Stimulated activated CD4-positive, alpha-beta T cell treated with anti-CD3 and anti-CD28 coated beads, Interleukin-1b, Interleukin-23, amount 100 ng/mL, for 4 hours (primary cell): ENCODE measurements at places on chromosomes 5 and 9.

- DNase-seq: peak; percentile 34
These were observed 57.1 kb upstream of the ZBED3 start for GRCh38 chr5:77143998-77144836.

DNA sequence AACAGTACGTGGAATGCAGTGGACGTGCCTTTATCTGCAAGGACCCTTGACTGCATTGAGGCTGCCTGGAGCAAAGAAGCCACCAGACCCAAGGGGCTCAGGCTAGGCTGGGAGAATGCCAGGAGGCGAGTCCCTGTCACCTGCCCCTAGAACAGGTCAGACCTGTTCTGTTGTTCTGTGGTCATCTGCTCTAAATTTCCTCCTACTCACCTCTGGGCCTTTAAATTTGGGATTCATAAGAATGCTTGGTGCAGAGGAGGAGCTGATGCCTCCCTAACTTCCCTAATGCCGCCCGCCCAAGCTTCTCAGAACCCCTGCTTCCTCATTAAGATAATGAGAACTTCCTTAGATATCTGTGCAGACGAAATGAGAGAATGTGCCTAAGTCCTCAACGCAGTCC, 32.0 kb downstream of the DAPK1 start:
- no peak for DNase-seq

DNA sequence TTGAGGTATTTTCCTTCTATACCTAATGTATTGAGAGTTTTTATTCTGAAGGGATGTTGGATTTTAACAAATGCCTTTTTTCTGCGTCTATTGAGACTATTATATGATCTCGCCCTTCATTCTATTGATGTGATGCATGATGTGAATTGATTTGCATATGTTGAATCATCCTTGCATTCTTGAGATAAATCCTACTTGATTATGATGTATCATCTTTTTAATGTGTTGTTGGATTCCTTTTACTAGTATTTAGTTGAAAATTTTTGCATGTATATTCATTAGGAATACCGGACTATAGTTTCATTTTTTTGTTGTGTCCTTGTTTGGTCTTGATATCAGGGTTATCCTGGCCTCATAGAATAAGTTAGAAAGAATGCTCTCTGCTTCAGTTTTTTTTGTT, 169.7 kb downstream of the NPR3 start:
- DNase-seq: no peak

GRCh38 chr5:172434251-172434650, 20.1 kb downstream of the SH3PXD2B start:
- DNase-seq: no peak

DNA sequence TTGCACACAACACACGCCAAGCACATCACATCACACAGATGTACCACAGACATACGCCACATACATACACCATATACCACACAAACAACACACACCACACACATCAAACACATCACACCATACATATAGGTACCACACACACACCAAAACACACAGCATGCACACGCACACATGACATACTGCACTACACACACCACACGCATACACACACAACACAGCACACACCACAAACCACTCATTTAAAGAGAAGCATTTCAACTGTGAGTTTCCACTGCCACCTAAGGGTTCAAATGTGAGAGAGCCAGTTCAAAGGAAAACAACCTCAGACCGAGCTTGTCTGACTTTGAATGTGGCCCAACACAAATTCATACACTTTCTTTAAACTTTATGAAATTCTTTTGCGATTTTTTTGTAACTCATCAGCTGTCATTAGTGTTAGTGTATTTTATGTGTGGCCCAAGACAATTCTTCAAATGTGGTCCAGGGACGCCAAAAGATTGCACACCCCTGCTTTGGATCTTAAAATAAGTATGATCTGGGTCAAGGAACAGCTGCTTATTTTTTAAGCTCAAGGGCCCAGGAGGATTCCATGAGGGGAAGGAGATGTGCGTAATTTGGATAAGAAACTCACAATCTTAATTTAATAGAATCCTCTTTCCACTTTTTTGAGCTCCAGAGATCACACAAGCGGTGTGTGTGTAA, 494.6 kb downstream of the GADD45G start:
- DNase-seq: no peak

GRCh38 chr5:132007399-132008162, 3.9 kb downstream of the ACSL6 start:
- peak; percentile 63 for DNase-seq

GRCh38 chr5:137560420-137560819, 61.3 kb upstream of the SPOCK1 start:
- DNase-seq: no peak

DNA sequence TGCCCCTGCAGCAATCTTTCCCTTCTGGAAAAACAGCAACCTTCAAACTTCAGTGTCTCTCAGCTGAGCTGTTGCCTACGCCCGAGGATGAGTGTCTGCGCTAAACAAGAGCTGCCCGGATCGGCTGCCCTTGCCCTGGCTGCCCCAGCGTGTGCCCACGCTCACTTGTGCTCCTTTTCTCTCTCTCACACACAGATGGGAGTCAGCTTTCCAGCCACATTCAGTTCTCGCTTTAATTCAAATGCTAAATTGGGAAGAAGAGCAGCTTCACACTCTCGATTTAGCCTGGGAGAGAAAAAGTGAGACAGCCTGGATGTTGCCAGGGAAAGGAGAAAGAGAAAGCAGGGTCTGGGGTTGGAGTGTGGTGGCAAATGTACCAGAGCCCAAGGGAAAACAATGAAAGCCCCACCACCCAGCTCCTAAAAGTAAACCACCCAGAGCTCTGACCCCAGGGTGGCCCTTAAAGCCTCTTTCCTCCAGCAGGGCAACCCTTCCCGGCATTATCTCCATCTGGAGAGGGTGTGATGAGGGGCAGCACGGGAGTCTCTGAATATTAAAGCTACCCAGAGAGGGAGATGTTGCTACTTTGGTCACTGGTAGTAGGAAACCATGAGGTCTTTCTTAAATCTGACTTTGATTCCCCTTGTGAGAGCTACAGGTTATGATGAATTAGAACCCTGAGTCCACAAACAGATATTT, 9.9 kb upstream of the EGR1 start:
- DNase-seq: no peak

DNA sequence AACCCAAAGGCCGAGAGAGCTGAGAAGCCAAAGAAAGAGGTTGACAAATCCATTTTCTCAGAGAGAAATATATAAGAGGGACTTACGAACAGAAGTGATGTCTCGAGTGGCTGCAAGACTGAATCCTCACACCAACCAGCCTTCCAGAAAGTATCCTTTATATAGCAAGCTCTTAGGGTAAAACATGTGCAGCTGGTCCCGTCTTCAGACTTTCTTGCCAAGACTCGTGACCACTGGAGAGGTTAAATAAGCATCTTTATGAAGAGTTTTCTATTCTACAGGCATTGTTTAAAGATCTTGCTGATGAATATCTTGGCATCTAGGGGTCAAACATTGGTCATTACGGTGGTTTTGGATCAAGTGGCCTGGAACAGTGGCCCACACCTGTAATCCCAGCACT, 16.9 kb upstream of the SLC22A4 start:
- DNase-seq: no peak

DNA sequence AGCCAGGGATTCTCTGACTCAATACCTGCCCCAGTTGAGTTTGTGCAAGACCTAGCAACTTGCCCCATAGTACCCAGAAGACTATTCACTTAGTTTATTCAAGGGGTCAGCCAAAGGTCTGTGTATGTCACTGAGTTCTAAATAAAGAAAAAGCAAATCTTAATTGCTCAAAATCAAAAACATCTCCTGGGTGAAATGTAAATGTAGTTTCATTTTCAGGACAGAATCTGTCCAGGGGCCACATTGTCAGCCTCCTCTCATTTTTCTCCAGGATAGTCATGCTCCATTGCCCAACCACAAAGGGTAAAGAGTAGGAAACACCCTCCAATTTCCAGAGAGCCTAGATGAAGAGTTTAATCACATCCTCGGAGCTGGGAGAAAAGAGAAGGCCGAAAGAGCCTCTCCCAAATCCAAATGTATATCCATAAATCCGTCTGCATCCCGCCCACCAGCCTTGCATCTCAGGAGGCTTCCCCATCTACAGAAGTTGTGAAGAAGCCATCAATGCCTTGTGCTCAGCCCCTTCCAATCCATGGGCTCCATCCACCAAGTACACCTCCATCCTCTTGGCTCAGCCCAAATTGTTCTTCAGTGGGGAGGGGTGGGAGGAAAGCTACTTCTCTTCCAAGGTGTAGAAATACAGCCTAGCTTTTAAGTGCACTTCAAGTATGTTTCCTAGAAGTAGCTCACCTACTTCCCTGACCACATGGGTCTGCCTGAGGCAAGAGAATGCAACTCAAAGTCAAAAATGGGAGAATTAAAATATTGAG, 26.9 kb downstream of the ADAM19 start:
- DNase-seq: no peak

- no peak for DNase-seq
These were observed 6.7 kb upstream of the C5orf63 start for GRCh38 chr5:127079994-127080491.

DNA sequence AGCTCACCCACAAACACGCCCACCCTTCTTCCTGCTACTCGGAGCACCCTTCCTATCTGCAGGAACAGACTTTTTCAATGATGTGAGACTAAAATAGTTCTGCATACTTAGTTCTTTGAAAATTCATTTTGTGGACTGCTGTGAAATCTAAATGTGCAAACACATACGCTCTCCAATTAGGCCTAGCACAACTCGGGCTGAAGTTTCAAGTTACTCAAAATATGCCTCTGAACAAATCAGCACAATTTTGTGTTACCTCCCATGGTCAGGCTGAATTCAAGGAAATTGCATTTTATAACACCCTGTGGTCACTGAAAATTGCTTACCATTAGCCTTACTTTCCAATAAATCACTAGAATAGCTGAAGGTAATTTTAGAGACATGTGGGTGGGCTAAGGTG, 323.8 kb upstream of the ADCY2 start:
- no peak for DNase-seq

DNA sequence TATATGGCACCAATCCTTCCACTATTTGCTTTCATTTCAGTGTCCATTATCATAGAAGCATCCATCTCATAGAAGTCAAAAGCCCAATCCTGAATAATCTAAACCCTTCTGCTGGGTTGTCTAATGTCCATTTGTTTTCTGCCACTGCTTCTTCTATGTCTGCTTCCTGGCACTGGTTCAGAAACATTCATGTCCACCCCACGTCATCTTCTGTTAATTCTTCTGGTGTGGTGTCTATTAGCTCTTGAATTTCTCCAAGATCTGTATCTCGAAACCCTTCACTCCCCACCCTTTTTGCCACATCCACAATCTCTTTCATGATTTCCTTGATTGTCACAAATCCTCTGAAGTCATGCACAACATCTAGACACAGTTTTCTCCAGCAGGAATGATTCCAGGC, 23.2 kb upstream of the GOLGA1 start:
- DNase-seq: no peak
